ENCODE measurements at places on chromosomes 5 and 9. TPM values are rescaled to one million over a fixed set of nuclear protein-coding genes. Genes with fewer than 3 reads are reported as not detected.

Gene GARIN3
- not detected for total RNA-seq

Gene RGS7BP
- total RNA-seq = 0.09 TPM

Gene PCDHA1
- 0.42 TPM for total RNA-seq

Gene CENPK
- total RNA-seq = 42.2 TPM

GRCh38 chr5:168359820-168360460, 68.5 kb downstream of the WWC1 start:
- no peak for DNase-seq

GRCh38 chr9:32092031-32092430, 292.4 kb upstream of the ACO1 start:
- no peak for DNase-seq

All from Daoy (cell line).